Inflammatory macrophage treated with lipopolysaccharide for 4 hours (primary cell): ENCODE measurements at places on chromosomes 7 and 10.
A peak's percentile ranks its signal among the peaks of the same experiment; 100 is the strongest.

GRCh38 chr7:108135446-108136190 is 5.5 kb upstream of the LAMB4 start:
- DNase-seq = peak; percentile 82

GRCh38 chr10:61870526-61870895 is 31.0 kb upstream of the ARID5B start:
- DNase-seq = no peak

DNA sequence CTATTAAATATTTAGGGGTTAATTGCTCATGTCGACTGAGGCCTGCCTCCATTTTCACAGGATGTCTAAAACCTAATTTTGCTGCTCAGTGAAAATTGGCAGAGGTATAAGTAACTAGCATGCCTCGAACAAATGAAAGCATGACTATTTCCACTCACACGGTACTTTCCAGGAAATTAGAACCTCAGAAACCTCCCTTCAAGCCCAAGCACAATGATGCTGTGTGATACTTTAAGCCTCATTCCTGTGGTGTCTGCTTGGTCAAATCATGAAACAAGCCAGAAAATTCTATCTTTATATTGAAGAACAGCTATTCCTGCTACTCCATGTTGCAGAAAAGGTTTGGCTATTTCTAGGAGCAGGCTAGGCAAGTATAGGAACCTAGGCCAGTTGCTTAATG is 203.0 kb downstream of the SORCS3 start:
- no peak for DNase-seq

GRCh38 chr10:2611603-2612002 is 455.7 kb upstream of the PFKP start:
- DNase-seq = no peak

- DNase-seq = no peak
These were observed 253.5 kb downstream of the ABCA13 start for GRCh38 chr7:48424731-48425130.

- DNase-seq = no peak
These were observed 944.4 kb upstream of the ZNF722 start for GRCh38 chr7:63054191-63054661.

DNA sequence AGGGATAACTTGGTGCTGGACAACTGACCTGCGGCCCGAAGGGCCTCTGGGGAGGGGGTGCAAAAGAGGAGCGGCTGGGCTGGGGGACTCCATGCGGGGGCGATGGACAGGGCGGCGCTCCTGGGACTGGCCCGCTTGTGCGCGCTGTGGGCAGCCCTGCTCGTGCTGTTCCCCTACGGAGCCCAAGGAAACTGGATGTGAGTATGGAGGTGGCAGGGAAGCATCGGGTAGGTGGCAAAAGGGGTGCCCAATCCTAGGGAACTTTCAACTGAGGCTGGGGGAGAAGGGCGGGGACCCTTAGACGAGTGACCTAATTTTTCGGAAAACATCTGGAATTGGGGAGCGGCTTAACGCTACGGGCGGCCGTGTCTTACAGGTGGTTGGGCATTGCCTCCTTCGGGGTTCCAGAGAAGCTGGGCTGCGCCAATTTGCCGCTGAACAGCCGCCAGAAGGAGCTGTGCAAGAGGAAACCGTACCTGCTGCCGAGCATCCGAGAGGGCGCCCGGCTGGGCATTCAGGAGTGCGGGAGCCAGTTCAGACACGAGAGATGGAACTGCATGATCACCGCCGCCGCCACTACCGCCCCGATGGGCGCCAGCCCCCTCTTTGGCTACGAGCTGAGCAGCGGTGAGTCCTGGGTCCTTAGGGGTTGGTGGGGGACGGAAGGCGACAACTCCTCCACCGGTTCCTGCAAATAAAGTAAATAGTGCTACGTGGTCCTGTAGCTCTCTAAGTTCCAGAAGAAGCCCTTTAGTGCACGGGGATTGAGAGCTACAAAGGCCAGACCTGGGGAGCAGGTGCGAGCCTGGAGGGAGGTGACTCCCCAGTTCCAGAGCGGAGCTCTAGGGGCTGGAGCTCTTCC is 622 bp downstream of the WNT16 start:
- no peak for DNase-seq

- DNase-seq = peak; percentile 93
These were observed 15.9 kb upstream of the ADCK2 start for GRCh38 chr7:140656548-140657515.

DNA sequence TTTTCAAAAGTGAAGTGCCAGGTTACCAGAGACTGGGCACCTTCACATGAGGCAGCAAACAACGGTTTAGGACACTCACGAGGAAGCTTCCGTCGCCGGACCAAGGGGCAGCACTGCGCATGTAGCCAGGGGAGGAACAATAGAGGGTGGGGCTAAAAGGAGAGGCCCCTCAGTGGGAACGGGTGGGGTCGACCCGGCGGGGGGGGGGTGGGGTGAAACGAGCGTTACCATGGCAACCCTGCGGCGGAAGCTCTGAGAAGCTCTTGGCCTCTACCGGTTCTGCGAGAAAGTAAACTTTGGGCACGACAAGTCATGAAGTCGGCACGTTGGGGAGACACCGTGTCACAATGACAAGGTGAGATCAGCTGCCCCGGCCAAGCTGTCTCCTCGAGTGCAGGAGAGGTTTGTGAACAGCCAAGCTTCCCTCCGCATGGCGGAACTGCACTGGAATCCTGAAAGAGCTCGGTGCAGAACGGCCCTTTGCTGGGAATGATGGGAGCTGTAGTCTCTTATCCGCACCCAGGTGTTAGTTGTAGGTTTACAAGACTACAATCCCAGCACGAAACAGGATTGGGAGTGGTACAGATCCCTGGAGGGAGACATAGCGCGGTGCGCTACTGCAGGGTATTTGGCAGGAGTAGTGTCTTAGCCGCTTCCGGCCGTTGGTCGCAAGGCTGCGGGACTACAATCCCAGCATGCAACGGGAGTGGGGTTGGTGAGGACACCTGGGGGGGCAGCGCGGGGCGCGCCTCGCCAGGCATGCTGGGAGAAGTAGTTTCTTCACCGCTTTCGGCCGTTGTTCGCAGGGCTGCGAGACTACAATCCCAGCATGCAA is 72.8 kb upstream of the ZNF722 start:
- DNase-seq = peak; percentile 85

- DNase-seq = no peak
These were observed 54.4 kb upstream of the PDSS1 start for GRCh38 chr10:26642896-26643653.

DNA sequence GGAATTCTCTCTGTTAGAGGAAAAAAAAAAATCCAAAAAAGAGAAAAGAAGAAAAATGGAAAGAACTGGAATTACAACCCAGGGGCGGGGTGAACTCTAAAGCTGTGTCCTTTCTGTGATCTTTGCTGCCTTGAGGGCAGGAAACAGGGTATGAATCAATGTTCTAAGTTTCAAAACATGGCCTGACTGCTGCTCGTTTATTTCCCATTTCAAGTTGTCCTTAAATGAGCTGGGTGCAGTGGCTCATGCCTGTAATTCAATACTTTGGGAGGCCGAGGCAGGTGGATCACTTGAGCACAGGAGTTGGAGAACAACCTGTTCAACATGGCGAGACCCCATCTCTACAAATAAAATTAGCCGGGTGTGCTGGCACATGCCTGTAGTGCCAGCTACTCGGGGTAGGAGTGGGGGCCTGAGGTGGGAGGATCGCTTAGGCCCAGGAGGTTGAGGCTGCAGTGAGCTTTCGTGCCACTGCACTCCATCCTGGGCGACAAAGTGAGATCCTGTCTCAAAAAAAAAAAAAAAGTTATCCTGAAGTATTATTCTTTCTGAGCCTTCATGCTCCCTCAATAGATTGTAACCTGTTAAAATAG is 24.7 kb upstream of the TFAM start:
- DNase-seq = peak; percentile 21

DNA sequence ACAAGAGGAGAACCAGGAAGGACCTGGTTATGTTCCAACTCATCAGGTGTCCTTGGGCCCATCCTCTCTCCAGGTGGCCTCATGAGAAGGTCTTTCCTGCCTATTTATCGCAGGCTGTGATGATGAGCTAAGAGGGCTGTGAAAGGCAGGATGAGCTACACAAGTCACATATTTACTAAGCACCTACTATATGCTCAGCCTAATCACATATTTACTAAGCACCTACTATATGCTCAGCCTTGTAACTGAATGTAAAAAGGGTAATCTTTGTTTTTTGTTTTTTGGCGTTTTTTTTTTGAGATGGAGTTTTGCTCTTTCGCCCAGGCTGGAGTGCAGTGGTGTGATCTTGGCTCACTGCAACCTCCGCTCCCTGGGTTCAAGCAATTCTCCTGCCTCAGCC is 44.2 kb upstream of the NPFFR1 start:
- DNase-seq = no peak

DNA sequence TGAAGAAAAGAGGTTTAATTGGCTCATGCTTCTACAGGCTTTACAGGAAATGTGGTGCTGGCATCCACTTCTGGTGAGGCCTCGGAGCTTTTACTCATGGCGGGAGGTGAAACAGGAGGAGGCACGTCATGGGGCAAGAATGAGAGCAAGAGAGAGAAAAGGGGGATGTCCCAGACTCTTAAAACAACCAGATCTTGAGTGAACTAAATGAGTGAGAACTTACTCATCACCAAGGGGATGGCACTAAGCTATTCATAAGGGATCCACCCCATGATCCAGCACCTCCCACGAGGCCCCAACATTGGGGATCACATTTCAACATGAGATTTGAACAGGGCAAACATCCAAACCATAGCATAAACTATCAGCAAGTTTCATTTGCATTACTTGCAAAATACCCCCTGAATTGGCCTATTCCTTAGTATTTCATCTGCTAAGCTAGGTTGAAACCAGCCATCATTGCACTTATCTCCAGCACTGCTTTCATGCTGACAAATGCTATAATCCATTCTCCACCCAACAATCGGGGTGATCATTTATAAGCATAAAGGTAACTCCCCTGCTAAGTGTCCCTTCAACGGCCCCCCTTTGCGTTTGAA is 179.0 kb downstream of the NOC3L start:
- no peak for DNase-seq

- DNase-seq = no peak
These were observed 117.5 kb downstream of the SH3PXD2A start for GRCh38 chr10:103737735-103738367.

- DNase-seq = no peak
These were observed 21.1 kb upstream of the FAM13C start for GRCh38 chr10:59383436-59383835.

- DNase-seq = no peak
These were observed 181.4 kb downstream of the NRG3 start for GRCh38 chr10:82056391-82056790.

DNA sequence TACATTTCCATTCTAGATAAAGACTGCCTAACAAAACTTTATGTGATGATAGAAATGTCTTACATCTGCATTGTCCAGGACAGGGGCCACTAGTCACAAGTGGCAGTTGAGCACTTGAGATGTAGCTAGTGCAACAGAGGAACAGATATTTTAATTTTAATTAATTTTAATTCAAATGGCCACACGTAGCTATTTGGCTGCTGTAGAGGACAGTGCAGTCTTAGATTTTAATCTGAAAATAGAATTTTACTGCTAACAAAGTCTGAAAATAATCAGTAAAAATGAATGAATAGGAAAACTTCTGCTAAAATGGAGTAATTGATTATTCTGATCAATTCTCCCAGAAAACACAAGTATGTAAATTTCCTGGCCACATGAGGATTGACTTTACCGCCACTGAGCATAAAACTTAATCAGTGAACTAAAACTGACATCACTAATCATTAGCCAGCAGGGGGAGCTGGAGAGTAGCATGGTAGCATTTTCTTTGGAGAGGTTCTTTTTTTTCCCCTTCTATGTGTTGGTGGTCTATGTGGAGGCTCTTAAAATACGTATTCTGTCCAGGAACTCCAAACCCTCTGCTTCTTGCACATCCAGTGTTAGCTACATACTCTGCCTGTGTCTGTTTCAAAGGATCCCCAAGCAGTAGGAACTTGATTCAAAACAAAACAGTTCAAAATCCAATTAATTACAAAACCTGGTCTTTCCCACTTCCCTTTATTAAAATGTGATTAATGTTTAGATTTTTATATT is 52.1 kb downstream of the TSPAN12 start:
- DNase-seq = peak; percentile 50

GRCh38 chr10:35215107-35215506 is 88.5 kb downstream of the CREM start:
- no peak for DNase-seq

DNA sequence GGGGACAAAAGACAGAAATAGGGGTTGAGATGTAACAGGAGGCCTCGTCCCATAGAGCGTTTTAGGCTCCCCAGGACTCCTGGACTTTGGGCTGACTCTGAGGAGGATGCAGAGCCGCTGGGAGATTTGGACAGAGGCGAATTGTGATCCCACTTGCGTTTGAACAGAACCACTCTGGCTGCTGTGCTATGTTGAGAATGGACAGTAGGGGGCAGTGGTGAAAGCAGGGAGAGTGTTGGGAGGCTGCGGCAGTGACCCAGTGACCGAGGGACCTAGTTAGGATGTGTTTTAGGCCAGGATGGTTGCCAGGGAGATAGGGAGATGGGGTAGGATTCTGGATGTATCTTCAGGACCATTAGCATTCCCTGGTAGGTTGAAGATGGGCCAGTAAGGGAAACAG is 271.6 kb downstream of the CCDC3 start:
- no peak for DNase-seq

DNA sequence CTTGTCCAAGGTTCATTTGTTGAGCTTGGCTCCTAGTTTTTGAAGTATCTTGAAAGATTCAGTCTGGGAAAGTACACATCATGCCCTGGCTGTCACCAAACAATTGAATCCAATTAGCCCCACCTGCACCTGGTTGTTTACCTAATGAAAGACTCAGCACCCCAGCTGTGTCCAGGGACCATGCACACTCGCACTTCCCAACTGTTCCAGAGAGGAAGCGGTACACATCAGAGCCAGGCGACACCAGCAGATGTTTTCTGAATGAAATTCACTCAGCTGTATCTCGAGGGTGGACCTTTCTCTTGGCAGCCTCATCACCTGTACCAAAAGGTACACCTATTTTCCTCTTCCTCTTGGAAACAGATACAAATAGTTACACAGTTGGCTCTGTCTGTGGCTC is 216.4 kb upstream of the LRGUK start:
- no peak for DNase-seq

DNA sequence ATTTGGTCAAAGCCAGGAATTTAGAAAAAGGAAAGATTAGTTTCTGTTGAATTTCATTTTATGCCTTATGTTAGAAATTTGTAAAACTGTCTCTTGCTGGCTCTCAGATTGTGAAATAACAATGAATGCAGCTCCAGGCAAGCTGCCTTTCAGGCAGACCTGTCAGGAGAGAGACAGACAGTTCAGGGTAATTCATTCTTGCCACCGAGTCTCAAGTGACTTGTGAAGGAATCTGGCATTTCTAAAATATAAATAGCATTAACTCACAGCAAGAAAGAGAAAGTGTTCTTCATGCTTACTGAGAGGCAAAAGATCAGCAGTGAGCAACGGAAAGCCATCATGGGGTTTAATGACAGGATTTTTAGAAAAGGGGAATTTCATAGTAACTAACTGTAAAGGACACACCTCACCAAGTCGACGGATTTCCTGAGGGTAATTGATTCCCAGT is 442.3 kb upstream of the AKR1E2 start:
- DNase-seq = no peak
